ENCODE measurements at places on chromosomes 11 and 22.

DNA sequence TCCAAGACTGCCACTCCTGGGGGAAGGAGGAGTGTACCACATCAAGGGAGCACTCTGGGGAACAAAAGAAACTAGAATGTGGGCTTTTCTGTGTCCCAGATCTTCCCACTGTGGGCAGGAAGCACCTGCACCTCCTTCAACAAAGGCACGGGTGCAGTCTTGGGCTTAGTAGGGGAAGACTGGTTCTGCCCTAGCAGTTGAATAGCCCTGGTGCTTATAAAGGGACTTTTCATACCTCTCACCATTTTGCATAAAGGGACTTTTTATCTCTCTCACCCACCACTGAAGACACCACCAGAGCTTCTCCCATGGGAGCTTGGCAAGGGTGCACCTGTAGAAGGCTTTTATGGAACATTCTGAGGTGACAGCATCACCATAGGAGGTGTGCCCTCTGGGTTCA is 65.8 kb upstream of the MS4A8 start:
- no peak for DNase-seq

DNA sequence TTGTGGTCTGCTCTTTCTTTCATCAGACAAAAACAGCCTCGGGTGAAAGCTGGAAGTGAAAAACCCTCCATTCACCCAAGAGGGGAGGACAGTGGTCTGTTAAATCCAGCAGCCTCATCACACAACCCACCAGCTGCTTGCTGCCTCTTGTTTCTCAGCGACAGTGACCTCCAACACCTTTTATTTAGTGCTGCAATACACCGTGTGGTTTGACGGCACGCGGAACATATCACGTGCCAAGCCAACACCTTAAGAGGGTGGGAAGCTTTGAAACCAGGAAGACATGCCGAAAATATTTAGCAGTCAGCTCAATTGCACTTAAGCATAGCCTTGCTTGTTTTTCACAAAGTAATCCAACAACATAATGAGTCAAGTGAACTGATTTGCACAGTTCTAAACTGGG is 39.8 kb upstream of the POGLUT3 start:
- DNase-seq = no peak

DNA sequence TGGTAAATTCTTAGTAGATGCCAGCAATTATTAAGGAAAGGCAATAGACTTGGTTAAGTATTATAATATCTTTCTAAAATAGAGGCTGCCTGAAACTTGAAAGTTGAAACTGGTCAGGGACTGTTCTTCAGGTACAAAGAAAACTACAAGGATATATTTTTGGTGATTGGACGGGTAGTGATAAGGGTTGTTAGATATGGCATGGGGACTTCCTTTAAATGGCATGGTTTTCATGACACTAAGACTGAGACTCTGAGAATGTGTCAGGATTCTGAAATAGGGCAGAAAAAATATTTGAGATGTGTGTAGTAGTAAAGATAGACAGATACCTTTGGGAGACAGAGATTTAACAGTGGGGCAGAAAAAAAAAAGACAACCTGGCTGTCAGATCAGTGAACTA is 108.4 kb upstream of the SLC5A12 start:
- no peak for DNase-seq

- no peak for DNase-seq
These were observed 51.8 kb downstream of the SCUBE1 start for GRCh38 chr22:43291381-43291780.

DNA sequence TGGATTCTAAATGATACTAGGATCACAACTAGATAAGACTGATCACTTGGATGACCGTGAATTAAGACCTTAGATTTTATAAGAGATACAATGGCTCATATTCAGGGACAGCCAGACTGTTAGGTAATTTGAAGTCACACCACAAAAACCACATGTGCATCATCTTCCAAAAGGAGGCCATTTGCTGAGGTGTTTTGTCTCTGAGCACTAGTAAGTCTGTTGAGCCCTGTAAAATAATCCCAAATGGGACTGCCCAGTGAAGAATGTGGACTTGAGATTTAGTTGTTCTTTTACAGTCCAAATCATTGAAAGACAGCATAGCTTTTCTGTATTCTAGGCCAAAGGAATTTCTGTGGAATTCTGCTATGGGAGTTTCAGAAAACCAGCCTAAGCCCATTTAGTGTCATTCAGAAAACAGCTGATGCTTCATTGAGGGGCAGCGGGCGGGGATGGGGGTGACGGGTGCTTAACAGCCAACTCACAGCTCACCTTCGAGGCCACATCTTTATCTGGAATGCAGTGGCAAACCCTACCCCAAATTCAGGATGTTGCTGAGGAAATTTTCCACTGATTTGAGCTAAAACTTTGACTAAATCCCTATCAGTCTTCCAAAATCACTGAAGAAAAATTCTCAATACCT is 80.1 kb upstream of the BIRC3 start:
- no peak for DNase-seq

- DNase-seq = no peak
These were observed 346.4 kb upstream of the B3GAT1 start for GRCh38 chr11:134758342-134758931.

DNA sequence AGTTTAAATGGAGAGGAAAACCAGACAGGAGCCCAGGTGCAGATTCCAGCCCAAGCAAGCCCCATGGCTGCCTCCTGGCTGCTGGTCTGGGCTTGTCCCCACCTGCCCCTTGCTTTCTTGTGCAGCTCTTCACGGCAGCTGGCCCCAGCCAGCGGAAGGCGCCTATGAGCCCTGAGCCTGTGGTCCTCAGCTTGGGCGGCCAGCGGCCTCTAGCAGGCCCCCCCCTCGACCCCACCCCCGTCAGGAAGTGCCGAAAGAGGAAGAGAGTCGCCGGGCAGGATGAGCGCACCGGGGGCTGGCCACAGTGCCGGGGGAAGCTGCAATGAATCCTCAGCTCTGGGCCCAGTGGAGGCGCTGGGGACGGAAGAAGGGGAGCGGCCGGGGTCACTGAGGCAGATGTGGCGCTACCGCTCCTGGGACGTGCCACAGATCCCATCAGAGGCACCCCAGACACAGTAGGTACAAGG is 2.1 kb upstream of the DGKZ start:
- no peak for DNase-seq

DNA sequence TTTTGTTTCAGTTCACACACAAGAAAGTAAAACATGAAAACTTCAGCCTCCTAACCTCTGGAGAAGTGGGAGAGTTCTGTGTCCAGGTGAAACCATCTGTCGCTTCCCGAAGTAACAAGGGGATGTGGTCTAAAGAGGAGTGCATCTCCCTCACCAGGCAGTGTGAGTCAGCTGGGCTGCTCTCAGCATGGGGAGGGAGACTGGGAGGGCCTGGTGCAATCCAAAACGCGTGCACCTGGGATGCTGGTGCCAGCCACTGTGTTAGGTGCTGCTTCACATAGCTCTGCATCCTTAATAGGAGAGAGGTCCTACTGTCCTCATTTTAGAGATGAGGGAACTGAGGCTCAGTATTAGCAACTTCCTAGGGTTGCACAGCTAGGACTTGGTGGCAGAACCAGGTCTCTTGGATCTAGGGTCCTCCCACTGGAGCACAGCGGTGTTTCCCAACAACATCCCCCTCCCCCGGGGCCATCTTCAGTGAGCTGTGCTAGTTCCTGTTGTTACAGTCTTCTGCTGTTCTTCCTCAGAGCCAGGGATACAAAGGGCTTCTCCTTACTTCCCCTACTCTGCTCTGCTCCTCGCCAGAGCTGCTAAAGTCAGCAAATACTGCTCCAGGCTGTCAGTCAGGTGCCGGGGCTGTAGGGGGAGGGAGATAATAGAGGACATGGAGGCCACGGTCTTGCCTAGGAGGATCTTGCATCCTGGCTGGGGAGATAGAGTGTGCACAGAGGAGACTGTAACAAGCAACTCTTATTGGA is 8.0 kb downstream of the IL10RA start:
- DNase-seq = no peak

DNA sequence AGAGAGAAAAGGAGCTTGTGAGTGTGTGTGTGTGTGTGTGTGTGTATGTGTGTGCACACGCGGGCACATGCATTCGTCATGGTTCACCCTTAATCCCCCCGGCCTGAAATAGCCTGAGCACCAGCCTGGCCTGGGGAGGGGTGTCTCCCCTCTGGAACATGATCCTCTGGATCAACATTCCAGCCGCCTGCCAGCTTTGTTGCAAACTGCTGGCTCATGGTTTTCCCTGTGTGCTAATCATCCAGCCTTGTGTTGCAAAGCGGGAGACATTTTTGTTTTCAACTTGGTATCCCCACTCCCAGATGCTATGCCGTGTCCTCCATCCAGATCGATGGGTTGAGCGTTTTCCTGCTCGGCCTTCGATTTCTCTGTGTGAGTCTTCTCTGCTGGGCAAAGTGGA is 94.3 kb downstream of the FEZ1 start:
- DNase-seq = no peak

DNA sequence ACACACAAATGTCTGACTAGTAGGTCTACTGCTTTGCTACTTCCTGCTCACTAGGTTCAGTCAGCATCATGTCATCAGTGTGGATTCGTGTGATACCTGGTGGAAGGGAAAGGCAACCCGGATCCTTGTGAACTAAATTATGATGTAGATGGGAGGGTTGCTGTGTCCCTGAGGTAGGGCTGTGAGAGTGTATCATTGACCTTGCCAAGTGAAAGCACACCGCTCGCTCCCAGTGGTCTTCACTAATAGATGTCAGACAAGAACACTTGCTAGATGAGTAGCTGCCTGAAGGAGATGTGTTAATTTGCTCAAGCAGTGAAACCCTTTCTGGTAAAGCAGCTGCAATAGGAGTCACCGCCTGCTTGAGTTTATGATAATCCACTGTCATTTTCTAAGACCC is 119.4 kb downstream of the WNT7B start:
- DNase-seq = no peak

GRCh38 chr22:21961886-21962654 is 9.4 kb upstream of the PPM1F start:
- DNase-seq = no peak

- DNase-seq = no peak
These were observed 12.2 kb upstream of the NNMT start for GRCh38 chr11:114284021-114284420.

GRCh38 chr11:110430267-110431050 is 711 bp downstream of the FDX1 start:
- no peak for DNase-seq

DNA sequence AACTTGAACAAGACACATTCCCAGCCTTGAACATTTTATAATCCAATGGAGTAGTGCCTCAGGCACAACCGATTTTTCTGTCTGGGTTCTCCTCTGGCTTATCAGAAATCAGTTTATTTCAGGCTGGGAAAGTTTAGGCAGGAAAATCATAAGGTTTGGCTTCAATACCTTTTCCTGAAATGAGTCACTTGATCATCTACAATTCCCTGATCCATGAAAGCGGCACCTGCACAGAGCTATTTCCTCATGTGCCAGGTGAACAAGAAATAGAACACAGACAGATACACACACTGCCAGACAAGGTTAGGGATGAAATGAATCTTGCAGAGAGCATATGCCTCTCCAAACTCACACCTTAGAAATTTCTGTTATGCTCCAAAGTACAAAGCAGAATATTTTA is 106.7 kb upstream of the OR9G4 start:
- DNase-seq = no peak

DNA sequence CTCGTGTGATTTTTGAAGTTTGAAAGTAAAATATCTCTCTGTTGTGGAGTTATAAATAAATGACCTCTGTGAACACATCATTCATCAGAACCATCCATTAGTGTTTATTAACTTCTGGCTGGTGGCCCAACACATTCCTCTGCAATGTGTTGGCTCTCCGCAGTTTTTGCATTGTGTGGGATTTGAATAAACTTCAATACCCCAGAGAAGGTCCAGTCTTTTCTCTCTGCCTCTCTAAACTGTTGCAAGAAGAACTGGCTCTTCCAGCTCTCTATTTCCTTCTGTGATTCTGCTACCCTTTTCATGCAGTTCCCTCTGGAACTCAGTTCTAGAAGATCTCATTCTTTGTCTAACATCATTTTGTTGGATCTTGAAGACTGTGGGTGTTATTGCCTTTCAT is 125.0 kb upstream of the ARHGAP42 start:
- peak; percentile 29 for DNase-seq

- DNase-seq = no peak
These were observed 2.5 kb downstream of the MAML2 start for GRCh38 chr11:96340555-96340885.

GRCh38 chr11:31132531-31133421 is 236.8 kb downstream of the DCDC1 start:
- DNase-seq = no peak

DNA sequence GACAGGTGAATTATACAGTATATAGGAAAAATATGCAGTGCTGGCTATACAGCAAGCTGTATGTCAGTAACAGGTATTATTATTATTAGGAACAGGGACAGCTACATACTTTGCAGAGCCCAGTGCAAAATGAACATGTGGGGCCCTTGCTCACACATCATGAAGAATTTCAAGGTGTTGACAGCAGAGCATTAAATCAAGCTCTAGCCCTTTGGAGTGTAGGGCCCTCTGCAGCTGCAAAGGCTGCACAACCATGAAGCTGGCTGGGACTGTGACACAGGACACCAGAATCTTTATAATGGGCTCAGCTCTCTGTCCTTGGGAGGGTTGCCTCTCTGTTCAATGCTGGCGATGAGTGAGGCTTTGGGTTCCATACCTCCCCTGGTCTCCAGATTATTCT is 44.9 kb upstream of the DAGLA start:
- no peak for DNase-seq

GRCh38 chr11:44766972-44767278 is 40.2 kb downstream of the TSPAN18 start:
- DNase-seq = no peak

DNA sequence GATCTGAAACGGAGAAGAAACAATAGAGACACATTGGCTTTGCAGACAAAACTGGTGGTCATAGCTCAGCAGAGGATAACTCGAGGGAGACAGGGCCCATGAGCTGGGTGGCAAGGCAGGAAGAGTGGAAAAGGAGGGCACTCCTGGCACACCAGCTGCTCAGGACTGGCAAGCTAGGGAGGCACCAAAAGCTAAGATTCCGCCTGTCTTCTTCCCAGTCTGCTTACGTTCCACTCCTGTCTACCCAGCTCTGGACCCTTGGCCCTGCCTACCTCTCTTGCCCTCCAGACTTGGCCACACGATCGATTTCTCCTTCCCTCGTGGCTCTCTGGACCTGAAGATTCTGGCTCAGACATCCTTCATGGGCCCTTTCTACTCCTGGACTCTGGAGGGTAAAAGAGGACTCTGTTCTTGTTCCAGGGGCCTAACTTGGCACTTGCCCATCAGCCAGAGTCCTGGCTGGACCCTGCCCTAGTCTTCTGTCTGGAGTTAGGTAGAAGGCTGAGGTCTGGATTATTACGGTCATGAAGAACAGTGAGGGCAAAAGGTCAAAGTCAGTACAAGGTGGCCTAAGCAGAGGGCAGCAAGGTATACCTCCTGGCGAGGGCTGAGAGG is 115.2 kb upstream of the PITPNB start:
- no peak for DNase-seq

GRCh38 chr11:61955422-61956135 is 5.4 kb downstream of the BEST1 start:
- no peak for DNase-seq

GRCh38 chr11:86818462-86819192 is 18.3 kb downstream of the PRSS23 start:
- peak; percentile 79 for DNase-seq

DNA sequence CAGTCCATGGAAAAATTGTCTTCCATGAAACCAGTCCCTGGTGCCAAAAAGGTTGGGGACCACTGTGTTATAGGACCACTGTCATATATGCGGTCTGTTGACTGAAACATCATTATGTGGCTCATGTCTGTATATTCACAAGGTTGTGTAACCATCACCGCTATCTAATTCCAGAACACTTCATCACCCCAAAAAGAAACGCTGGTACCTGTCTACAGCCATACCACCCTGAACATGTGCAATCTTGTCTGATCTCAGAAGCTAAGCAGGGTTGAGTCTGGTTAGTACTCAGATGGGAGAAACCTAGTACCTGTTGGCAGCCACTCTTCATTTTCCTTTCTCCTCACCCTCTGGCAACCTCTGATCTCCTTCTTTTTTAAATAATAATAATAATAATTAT is 12.9 kb upstream of the PIK3IP1 start:
- no peak for DNase-seq
